Endothelial cell (in vitro differentiated cells): ENCODE measurements at places on chromosomes 4 and X.

DNA sequence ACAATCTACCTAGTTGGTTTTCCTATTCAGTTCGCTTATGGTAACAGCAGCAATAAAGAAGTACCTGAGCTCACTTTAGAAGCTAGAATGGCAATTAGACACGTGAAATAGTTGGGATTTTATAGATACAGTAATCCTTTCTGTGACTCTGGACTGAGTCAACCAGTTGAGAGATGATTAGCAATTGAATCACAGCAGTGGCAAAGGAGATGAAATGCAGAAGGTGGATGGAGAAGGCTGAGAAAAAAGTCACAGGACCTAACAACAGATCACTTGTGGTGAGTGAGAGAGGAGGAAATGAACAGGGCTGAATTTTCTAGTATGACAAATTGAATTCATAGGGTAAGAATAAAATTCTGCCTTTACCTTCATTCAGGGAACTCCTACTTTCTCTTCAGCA lies 197.1 kb upstream of the MAGEB18 start:
- DNase-seq = no peak

DNA sequence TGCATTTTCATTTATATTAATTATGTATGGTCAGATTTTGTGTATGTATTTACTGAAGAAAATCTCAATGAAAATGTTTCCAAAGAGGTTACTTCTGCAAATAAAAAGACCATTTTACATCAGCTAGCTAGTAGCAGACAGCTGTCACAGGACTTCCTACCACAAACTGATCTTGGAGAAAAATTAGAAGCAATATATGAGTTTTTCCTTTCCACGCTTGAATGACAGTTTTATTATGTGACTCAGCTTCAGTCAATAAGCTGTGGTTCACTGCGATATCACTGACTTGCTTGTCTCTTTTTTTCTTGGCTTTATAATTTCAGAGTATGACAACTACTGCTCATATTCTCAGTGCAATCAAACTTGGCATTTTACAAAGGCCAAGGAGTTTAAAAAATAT lies 787.4 kb upstream of the GALNTL6 start:
- DNase-seq = no peak

GRCh38 chr4:98237204-98237603 lies 24.0 kb upstream of the RAP1GDS1 start:
- DNase-seq = no peak

GRCh38 chrX:71181558-71181909 lies 36.9 kb downstream of the NLGN3 start:
- DNase-seq = peak; percentile 9

DNA sequence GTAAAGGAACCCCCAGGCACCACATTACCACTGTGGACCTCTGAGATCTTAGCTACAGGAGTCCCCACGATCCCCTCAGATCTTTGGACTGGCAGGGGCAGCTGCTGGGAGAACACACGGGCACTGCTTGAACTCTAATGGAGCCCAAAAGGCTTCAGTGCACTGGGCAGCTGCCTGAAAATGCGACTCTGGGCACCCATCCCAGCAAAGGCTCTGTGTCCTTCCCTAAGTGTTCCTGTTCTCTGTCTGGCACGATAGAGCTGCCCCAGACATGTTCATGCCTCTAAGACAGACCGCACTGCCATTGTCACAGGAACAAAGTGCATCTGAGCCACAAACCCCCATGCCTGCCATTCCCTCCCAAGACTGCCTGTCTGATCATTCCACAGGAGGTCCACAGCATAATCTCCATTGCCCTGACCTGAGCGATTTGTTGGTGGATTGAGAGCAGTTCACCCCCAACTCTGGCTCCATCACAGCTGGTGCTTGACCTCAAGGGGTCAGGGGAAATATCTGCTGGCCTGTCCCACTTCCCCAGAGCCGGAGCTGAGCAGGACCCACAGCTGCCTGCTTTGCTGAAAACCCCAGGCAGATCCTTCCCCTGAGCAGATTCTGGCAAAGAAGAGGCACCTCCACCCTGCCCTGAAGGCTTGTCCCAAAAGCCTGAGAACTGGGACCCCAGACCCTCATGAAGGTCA lies 436.0 kb upstream of the INTU start:
- DNase-seq = no peak

GRCh38 chrX:109635146-109635545 lies 10.2 kb upstream of the KCNE5 start:
- DNase-seq = no peak

GRCh38 chr4:184400891-184401290 lies 73.5 kb downstream of the IRF2 start:
- DNase-seq = no peak

GRCh38 chrX:101407167-101407747 lies 468 bp downstream of the GLA start:
- no peak for DNase-seq

GRCh38 chr4:181219783-181220416 lies 1023.3 kb upstream of the TENM3 start:
- no peak for DNase-seq

DNA sequence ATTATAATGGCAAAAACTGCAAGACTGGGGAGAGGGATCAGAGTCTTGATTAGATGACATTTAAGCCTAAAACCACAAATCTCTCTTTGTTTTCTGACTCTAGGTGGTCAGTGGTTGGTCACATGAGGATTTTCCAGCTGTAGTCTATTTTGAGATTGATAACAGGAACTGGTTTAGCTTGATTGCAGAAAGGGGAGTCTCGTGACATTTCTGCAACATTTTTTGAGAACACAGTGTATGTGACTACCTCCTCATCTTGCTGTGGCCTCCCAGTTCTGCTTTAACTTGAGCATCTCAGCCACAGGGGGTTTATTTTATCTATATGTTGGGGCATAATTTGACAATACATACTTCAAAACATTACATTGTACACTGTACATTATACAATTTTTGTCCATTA lies 726.4 kb upstream of the MAGEB2 start:
- DNase-seq = no peak

DNA sequence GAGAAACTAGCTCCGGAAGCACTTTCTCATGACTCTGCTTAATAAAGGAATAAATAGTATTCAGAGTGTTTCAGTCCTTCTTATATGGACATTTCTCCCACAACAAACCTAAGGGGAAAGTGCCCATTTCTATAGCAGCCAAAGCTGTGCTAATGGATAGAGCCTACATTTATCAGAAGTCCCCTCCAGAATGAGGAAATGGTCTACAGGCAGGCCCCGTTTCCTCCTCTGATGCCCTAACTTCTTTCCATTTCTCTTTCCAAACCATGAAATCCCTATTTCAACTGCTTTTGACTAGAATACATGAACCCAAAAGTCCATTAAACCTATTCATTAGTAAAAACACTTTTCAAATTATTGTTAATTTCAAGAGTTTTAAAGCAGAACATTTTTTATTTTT lies 4.5 kb downstream of the ACSL1 start:
- no peak for DNase-seq

DNA sequence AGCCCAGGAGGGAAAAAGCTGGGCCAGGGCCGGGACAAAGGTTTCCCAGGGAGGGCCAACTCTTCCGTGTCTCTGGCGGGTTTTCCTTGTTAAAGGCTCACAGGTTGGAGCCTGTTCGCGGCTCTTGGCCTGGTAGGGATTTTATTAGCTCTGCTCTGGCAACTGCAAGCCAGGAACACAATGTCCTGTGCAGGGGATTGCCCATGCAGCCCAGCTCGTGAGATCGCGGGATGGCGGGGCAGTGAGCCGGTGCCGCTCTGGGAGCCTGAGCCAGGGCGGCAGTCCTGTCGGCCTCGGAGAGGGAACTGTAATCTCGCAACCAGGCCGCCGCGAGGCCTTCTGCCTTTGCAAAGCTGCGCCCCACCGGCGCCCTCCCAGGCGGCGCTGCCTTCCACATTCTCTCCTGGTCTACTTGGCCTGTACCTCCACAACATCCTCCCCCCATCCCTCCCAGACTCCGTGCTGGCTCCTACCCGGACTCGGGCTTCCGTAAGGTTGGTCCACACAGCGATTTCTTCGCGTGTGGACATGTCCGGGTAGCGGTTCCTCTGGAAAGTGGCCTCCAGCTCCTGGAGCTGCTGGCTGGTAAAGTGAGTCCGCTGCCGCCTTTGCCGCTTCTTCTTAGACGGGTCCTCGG lies 2.1 kb downstream of the PITX2 start:
- DNase-seq = peak; percentile 77

- no peak for DNase-seq
Observed at GRCh38 chr4:99664716-99665115, 7.1 kb upstream of the C4orf54 start.

- no peak for DNase-seq
Observed at GRCh38 chr4:5656415-5656814, 51.9 kb downstream of the EVC2 start.

GRCh38 chr4:46270986-46271596 lies 118.8 kb downstream of the GABRA2 start:
- no peak for DNase-seq

- no peak for DNase-seq
Observed at GRCh38 chr4:123598331-123598730, 201.7 kb downstream of the SPRY1 start.

DNA sequence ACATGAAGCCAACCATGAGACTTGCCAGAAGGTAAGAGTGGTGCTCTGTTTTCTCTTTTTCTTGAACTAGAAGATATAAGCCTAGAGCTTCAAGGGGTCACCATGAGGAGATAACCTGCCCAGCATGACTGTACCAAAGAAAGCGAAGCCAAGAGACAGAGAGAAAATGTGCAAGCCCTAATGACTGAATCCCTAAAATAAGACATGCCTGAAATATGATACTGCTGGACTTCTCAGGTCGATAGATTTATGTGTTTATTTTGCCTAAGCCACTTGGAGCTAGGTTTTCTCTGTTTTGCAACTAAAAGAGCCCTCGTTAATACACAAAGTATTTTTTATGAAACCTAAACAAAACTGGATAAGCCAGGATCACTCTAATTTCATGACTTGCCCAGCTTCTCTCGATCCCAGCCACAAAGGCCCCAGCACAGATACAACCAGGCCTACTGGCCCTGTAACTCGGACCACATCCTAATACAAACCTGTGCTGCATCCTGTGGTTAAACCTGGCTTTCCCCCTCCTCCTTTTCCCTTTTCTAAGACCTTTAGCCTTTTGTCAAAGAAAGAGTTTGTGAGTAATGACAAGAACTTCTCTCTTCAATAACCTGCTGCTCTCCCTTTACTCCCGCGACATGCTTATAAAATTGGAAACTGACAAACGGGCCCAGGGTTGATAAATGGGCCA lies 185.8 kb downstream of the APBB2 start:
- DNase-seq = no peak

DNA sequence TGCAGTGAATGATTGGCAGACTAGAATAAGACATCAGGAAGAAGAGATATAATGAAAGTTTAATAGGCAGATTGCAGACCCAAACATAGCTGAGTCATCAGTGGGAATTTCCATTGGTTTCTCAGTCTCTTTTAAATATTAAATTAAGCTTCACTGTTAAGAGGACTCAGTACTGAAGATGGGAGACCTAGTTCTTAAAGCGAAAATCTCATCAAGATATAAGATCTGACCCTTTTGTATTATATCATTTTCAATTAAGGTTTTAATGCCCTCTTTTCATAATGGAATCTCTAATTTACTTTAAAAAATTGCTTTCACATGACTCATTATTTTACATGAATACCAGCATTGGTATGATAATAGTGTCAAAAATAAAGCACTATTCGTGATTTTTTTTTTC lies 168.9 kb upstream of the ATOH1 start:
- DNase-seq = no peak

DNA sequence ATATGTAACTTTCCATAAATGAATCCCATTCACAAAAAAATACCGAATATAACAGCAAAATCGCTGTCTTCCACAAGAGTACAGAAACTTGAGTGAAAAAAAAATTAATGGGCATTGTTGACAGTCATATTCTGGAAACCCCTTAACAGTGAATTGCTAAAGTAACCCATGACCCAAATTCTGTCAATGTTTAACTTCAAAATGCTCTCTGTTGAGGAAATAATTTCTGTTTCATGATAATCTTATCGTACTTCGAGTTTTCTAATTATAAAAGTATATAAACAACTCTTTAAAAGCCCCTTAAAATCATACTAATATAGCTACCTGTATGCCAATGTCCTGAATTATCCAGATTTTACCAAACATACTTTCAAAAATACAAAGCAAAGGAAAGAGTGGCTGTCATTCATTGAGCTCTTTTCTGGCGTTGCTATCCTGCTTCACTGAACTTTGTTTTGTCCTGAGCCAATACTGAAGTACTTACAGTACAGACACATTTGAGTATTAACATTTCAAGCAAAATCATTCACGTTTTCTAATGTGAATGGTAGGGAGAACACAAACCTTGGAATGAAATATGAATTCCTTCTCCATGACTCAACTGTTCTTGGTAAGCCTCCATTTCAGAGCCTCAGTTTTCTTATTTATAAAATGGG lies 2.4 kb downstream of the XAGE3 start:
- DNase-seq = no peak

DNA sequence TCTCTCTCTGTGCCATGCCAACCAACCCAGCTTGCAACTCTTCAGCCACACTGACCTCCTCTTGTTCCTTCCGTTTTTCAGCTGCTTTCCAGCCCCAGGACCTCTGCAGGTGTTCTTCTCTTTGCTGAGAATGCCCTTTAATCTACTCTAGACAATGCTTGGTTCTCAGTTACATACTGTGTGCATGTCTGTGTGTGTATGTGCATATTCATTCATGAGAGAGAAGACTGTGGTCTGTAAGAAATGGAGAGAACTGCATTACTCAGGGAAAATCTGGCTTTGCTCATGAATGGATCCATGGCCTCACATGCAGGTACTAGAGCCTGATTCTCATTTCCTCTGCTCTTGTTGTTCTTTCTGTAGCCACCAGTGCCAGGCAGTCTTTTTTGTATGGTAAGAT lies 636.9 kb upstream of the TENM3 start:
- DNase-seq = no peak

DNA sequence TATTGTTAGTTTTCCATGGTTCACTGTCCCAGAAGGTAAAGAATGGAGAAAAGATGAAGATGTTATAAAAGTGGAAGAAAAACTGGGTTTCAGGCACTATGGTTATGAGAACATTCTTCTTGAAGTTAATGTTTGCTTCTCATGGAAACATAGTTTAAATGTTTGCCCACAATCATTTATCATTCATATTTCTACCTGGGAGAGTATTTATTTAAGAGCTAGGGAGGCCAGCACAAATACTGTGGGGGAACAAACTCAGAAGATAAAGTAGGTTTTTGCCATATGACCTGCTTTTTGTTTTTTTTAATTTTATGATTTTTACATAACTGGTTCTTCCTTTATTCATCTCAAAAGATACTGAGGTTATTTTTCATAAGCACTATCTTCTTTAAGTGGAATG lies 96.8 kb downstream of the GC start:
- no peak for DNase-seq
